Effector memory CD4-positive, alpha-beta T cell (primary cell): ENCODE measurements at places on chromosomes 12 and 14.
A peak's percentile ranks its signal among the peaks of the same experiment; 100 is the strongest.

GRCh38 chr14:77406718-77407117, 16.6 kb downstream of the NOXRED1 start:
- DNase-seq = no peak

DNA sequence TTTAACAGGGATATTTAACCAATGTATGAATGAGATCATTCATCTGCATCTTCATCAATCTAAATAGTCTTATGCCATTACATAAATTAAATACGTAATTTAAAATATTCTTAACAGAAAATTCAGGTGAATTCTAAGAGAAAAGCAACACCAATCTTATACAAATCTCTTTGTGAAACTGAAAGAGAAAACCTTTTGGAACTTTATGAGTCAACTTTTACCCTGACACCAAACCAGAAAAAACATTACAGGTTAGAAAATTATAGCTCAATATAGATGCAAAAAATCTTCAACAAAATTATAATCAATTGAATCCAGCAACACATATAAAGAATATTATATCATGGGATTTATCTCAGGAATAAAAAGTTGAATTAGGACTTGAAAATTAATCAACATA, 3.4 kb downstream of the GLIPR1L1 start:
- no peak for DNase-seq

DNA sequence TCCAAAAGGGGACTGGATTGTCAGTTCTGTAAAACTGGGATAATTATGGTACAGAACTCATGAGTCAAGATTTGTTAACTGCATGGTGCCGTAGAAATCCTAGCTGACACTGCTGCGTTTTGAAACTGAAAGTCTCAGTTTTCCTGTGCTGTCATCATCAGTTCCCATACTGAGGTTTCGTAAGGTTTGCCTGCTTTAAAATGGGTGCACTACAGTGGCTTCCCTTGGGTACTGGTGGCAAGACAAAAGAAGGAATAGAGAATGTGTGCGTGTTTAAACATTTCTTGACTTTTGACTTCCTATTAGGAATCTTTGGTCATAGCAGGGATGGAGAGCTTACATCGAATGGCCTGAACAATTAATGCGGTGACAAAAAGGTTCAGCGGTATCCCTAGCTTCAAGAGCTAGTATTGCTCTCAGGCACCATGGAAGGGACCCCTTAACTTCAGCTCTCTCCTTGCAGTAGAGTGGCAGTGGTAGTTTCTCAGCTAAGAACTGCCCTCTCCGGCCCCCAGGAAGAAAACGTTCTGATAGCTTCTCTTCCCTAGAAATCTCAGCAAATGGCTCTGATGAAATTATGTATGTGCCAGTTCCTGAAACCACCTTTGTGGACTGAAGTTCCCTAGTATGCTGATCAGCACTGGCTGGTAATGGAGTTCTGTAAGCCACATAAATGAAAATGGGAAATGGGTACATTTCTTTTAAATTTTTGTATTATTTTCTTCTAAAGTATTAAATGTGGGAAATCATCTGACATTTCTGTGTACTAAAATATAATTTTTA, 28.9 kb downstream of the ANO6 start:
- no peak for DNase-seq

DNA sequence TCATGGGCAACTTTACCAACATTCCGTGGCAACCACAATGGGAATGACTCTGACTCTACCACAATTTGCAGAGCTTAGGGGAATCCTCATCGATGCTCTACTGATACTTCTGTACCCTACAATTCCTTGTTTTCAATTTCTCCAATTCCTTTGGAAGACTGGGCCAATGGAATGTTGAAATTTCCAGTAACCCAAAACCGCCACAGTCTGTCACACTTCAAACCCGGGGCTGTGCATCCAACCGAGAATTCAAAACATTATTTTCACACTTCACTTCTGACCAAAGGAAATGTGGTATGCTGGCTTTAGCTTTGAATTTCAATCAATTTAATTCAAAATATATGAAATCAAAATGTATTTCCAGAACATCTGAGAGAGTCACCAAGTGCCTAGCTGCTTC, 951.4 kb downstream of the VRK1 start:
- no peak for DNase-seq

DNA sequence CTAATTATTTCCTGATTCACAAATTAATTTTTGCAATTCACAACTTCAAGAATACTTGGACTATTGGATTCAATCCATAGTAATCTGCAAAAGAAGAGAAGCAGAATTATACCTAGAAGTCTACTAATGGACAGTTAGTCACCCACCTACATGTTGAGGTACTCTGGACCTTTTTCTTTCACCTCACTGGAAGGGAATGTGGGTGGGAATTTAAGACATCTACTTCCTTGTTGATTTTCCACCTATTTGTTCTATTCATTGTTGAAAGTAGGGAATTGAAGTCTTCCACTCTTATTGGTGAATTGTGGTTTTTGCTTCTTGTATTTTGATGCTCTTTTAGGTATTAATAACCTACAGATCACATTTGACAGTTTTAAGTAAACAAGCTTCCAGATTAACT, 11.0 kb downstream of the RESF1 start:
- DNase-seq = no peak

- DNase-seq = no peak
These were observed 228.5 kb upstream of the G2E3 start for GRCh38 chr14:30330445-30330844.

GRCh38 chr12:3190101-3190500, 112.9 kb downstream of the TSPAN9 start:
- no peak for DNase-seq

DNA sequence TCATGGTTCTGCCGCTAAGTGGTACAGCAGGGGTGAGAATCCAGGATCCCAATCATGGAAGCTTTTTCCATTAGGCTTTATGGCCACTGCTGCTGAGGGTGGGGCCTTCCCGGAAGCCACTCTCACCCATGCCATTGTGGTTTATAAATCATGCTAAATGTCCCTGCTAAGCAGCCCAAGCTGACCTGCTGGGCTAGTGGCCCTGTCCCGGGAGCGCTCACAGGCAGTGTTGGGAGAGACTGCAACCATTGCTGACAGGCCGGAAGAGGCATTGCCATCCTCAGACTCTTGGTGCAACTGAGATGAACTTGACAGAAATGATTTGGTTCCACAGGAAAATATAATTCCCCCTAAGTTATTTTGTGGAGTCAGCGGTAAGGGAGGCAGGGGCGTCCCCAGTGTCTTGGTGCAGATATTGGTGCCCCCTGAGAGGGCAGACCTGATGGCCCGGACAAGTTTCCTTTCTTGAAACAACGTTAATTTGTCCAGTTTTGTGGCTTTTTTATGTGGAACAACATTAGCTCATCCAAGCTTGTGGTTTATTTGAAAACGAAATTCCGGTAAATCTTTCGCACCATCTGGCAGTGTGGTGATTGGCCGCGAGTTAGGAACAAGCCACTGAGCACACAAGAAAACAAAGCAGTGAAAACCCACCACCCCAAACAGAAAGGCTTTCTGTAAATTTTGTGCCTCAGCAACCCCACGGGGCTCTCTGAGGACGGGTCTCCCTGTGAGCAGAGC, 82.3 kb downstream of the SSPN start:
- no peak for DNase-seq

- DNase-seq = no peak
These were observed 335.7 kb downstream of the FOXG1 start for GRCh38 chr14:29102266-29102665.

DNA sequence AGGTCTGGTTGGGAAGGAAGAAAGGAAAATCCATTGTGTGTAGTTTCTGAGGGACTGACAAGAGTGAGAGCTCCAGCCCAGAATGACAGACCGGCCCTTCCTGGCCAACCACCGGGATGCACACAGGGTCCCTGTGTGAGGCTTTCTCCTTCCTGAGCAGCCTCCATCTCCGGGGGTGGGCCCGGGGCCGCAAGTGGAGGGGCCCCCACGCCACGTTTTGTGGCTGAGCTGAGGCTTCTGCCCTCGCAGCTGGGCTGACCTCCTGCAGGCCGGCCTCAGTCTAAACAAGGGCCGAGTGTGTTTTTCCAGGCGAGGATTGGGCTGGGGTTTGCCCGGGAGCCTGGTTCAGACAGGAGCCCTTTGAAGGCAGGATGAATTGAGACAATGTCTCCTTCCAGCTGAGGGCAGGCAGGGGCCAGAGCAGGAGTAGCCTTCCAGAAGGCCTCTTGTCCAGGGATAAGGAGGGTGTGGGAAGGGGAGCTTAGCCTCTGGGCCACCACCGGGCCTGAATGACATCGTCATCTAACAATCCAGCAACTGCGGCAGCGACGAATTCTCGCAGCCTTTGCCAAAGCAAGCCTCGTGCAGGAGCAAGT, 96.5 kb upstream of the NCOR2 start:
- DNase-seq = no peak

GRCh38 chr14:58755031-58755925, 117.5 kb downstream of the DACT1 start:
- DNase-seq = no peak

DNA sequence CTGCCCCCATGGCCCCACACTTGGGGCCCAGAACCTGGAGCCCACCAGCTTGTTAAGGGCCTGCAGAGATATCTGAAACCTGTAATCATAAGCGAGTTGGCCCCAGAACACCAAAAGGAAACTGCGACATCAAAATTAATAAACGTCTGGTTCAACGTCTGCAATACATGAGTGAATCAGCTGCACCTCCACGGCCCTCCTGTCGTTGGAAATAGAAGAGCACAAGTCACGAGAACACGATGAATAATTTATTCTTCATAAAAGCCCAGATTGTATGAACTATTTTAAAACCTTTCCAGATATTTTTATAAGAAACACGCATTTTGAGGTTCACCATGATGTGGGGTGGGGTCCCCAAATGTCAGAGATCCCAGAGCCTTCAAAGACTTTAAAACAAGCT, 9.7 kb upstream of the CMKLR1 start:
- DNase-seq = no peak

DNA sequence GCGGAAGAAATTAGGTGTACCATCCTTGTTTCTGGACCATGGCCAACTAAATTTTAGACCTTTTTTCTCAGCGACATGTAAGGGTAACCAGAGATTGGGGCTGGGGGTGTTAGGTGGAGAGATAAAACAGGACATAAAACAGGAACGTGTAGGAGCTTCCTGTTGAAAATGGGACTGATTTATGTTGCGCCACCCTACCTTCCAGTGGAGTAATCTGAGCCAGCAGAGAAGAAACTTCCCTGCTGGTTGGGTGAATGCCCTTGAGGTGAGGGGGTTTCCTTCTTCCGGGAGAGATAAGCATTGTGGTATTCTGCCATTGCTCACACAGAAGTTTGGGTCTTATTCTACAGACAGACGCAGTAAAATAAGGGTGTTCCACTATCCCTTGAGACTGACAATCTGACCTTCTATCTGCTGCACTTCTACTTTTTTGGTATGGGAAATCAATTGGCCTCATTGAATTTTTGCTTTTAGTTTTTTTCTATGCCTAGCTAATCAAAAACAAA, 417.6 kb downstream of the PCNX1 start:
- DNase-seq = peak; percentile 26

DNA sequence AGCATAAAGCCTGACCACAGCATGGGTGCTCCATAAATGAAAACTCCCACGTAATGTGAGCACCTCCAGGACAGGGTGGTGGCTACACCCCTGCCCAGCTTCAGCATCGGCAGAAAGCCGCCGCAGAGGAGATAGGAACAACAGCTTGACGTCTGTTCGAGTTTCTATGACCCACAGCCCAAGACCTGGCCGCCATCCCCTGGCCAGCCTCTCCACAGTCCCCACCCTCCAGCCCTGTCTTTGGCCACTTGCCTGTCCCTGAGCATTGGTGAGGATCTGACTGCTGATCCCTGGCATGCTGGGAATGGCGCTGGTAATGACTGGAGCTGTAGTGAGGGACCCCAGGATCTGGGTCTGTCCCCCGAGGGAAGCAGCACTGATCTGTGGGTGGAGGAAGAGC, 21.3 kb downstream of the POU6F1 start:
- no peak for DNase-seq

- no peak for DNase-seq
These were observed 268.7 kb downstream of the TMEM132D start for GRCh38 chr12:129635021-129635685.

DNA sequence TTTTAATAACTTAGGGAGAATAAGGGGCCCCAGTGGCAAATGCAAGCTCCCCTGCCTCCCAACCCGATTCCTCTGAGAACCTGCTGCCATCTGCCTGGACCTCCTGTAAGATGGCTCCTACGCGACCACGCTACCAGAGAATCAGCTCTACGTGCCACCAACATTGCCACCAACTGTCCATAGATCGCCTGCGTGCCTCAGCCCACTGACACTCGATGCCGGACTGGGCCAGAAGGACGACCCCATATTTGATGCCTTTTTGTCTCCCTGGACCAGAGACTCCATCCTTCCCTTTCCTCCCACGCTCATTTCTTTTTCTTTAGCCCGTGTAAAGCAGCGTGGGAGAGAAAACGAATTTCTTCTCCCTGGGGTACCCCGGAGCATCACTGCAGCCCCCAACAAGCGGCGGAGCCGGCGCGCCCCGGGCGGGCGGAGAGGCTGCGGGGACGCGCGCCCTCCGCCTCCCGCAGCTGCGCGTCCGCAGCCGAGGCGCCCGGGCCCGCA, 565 bp upstream of the KLHL42 start:
- DNase-seq = no peak

- DNase-seq = no peak
These were observed 160.1 kb downstream of the EPS8 start for GRCh38 chr12:15629108-15629507.

- no peak for DNase-seq
These were observed 319.3 kb upstream of the NOVA1 start for GRCh38 chr14:26917086-26917485.

GRCh38 chr14:22164616-22165015, 424.4 kb downstream of the DAD1 start:
- no peak for DNase-seq

- DNase-seq = no peak
These were observed 29.8 kb upstream of the PYGL start for GRCh38 chr14:50974118-50974517.

GRCh38 chr14:77343662-77344061, 22.8 kb downstream of the GSTZ1 start:
- DNase-seq = no peak

- no peak for DNase-seq
These were observed at the start of gene ATL1 for GRCh38 chr14:50559990-50560930. TSS of gene ATL1 (plus strand) at chr14:50560145. CDS start at chr14:50560266, 121 bp downstream.

- DNase-seq = no peak
These were observed 30.3 kb downstream of the NFKBIA start for GRCh38 chr14:35374263-35374712.

- DNase-seq = no peak
These were observed 38.3 kb upstream of the FAR2 start for GRCh38 chr12:29110506-29111442.

GRCh38 chr12:53218551-53219291, 11.7 kb upstream of the ITGB7 start:
- no peak for DNase-seq

DNA sequence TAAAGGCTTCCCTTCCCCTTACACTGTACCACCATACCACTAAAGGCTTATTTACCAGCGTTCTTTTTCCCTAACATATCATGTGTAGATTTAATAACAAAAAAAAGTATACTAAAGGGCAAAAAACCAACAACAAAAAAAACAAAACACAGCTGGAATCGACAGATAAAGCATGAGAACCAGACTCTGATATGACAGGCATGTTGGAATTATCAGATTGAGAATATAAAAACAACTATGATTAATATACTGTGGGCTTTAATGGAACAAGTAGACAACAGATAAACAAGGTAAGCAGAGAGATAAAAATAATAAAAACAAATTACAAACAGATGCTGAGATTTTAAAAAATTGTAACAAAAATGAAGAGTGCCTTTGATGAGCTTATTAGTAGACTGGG, 754.1 kb upstream of the MDGA2 start:
- no peak for DNase-seq

GRCh38 chr12:27434673-27435565, 11.6 kb upstream of the SMCO2 start:
- DNase-seq = no peak

- no peak for DNase-seq
These were observed 10.5 kb downstream of the TCL1B start for GRCh38 chr14:95696741-95697140.
